ENCODE measurements at places on chromosomes 4 and X. TPM values are rescaled to one million over a fixed set of nuclear protein-coding genes. Genes with fewer than 3 reads are reported as not detected.

Gene FAAH2
- 5.6 TPM for total RNA-seq

Gene PROM1
- total RNA-seq = not detected

Gene CITED1
- total RNA-seq = not detected

Gene VSIG4
- 0.60 TPM for total RNA-seq

Gene CXorf49
- not detected for total RNA-seq

Gene DCLK2
- total RNA-seq = not detected

Gene GUCY1A1
- not detected for total RNA-seq

Gene NR3C2
- 53.5 TPM for total RNA-seq

Gene PLXNB3
- total RNA-seq = 0.34 TPM

Gene GPR34
- 0.33 TPM for total RNA-seq

Gene CXCL1
- total RNA-seq = not detected

Gene USP26
- total RNA-seq = not detected

Gene DDX53
- total RNA-seq = not detected

Gene GYPE
- 5.7 TPM for total RNA-seq

Gene FAM236B
- not detected for total RNA-seq

Gene CBLL2
- total RNA-seq = not detected

Gene ARHGAP10
- total RNA-seq = 6.4 TPM

Gene MORF4L2
- total RNA-seq = 110 TPM

Gene AMER1
- 6.5 TPM for total RNA-seq

Gene FHIP1A
- 1.6 TPM for total RNA-seq

Gene YIPF7
- not detected for total RNA-seq

Gene XAGE5
- not detected for total RNA-seq

Gene SRPX2
- total RNA-seq = not detected

Gene CNKSR2
- total RNA-seq = 19.9 TPM

Gene MAGEA10
- total RNA-seq = not detected

Gene DCAF8L2
- not detected for total RNA-seq

Gene VCX3B
- not detected for total RNA-seq

Gene TCP11X2
- total RNA-seq = not detected

Gene BEND4
- total RNA-seq = 0.49 TPM

Gene F8A1
- total RNA-seq = 47.9 TPM

Gene HSFX1
- 0.62 TPM for total RNA-seq

Gene FSTL5
- total RNA-seq = not detected

Gene FTHL17
- not detected for total RNA-seq

Gene SYN1
- 0.47 TPM for total RNA-seq

Gene SPACA5
- not detected for total RNA-seq

Gene RRH
- total RNA-seq = 0.42 TPM

Gene SOD3
- not detected for total RNA-seq

Gene FAM13A
- total RNA-seq = 1.1 TPM

Gene SMIM31
- not detected for total RNA-seq

Gene ZC4H2
- total RNA-seq = 12.9 TPM

Gene MED14
- total RNA-seq = 37.2 TPM
